ENCODE measurements at places on chromosomes 7 and 10.

DNA sequence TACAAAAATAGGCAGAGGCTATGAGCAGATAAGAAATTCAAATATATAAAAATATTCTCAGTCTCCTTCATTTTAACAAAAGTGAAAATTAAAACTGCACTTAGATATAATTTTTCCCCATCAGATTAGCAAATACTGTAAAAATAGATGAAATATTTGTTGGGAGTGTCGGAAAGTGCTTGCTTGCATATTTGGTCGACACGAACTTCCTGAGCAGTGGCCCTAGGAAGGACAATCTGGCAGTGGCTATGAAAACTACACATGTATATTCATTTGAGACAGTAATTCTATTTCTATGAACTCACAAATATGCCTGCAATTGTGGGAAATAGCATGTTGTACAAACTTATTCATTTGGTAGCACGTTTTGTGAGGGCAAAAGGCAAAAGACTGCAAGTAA lies 81.4 kb downstream of the GOLGA7B start:
- no peak for DNase-seq

DNA sequence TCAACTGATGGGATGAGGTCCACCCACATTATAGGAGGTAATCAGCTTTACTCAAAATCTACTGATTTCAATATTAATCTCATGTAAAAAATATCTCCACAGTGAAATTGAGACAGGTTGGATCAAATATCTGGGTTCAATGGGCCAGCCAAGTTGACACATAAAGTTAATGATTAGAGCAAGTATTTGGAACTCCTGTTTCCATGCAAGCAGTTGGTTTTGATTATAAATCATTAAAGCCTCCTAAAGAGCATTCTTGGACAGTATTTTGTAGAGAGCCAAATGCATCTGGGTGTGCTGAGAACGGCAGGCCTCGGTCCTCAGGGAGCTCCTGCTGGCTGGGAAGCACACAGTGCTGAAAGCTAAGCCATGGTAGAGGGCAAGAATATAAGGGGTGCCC lies 126.9 kb upstream of the BTBD16 start:
- no peak for DNase-seq

GRCh38 chr10:29723726-29724125 lies 89.0 kb upstream of the SVIL start:
- no peak for DNase-seq

GRCh38 chr10:106819490-106819889 lies 345.0 kb downstream of the SORCS1 start:
- DNase-seq: no peak

GRCh38 chr7:105352018-105352612 lies 36.6 kb downstream of the SRPK2 start:
- DNase-seq: no peak

DNA sequence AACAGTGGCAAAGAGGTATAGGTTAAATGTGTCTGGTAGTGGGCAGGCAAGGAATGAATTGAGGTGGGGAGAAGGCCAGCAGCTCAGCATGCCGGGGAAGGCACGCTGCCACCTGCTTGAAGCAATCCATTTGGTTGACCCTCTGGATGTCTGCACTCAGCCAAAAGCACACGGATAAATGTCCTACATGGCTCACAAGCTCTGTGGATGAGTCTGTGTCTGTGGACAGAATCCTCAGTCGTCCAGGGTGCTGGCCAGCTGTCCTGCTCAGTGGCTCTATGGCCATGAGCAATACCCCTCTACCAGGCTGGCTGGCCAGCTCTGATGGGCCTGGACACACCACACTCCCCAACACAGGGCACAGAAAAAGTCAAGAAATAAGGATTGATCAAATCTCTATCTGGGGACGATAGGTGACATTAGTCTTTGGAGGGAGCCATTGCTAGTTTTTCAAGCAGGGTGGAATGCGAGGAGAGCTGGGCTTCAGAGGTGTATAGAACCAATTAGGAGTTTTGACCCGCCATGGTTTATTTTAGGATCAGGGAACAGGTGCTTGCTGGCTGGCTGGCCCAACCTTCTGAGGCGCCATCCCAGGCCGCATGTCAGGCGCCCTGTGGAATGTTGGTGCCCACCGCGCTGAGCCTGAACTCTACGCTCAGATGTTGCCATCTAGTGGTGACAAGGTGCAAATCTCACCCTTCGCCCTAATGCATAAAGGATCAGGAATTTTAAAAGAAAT lies 493.4 kb downstream of the TNS3 start:
- peak; percentile 57 for DNase-seq

- peak; percentile 81 for DNase-seq
Observed at GRCh38 chr7:44796034-44796503, 412 bp upstream of the PPIA start.

DNA sequence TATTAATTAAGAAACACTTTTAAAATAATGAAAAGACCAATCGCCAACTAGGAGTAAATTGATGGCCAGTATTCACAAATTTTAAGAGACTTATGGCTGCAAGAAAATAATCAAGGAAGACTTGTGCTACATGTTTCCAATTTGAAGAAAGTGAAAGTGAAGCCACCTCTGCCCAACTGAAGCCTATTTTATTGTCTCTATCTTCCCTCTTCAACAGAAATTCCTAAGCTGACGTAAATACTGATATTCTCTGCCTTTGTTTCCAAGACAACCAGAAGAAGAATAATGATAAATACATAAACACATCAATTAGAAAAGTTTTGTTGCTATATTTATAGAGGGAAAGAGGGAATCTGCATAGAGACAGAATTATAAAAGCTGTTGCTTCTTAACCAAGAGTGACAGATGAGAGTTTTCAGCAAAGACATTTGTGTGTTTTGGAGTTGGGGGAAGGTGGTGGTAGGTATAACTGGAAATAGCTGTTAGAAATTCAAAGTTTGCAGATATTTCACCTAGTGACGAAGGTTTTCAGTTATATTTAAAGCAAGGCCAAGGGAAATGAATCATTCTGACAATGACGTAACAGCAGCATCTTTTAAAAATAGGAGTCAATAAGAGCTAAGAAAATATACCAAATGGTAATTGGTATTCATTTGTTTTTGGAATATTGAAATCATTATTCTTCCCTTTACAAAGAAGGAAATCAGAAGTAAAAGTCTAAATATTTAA lies 576.6 kb upstream of the SORCS1 start:
- DNase-seq: no peak

GRCh38 chr7:38413784-38414183 lies 140.3 kb upstream of the TARP start:
- no peak for DNase-seq

DNA sequence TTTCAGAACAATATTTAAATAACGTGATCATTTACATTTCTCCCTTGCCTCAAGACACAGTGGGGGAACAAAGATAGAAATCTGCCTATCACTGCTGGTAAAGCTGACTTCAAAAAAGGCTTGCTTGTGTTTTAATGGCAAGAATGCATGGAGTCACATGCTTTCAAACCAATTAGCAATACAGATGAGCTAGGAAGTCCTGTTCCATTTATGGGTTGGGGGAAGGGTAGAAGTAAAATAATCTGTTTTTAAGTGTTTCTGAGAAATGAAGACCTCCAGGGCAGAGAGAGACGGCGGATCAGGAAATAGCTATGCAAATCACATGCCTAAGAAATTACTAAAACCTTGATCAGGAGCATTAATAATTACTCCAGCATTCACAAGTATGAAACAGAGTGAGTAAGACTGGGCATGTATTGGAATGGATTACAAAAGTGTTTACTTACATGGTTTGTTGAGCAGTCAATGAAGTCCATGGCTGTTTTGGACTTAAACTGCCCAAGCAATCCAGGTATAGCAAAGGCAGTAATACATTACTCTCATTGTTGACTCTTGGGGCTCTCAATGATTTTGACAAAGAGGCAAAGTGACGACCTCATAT lies 142.0 kb downstream of the ARID5B start:
- no peak for DNase-seq

GRCh38 chr7:98027342-98028033 lies 37.5 kb upstream of the OCM2 start:
- no peak for DNase-seq

- no peak for DNase-seq
Observed at GRCh38 chr10:6535156-6535764, 44.8 kb downstream of the PRKCQ start.

DNA sequence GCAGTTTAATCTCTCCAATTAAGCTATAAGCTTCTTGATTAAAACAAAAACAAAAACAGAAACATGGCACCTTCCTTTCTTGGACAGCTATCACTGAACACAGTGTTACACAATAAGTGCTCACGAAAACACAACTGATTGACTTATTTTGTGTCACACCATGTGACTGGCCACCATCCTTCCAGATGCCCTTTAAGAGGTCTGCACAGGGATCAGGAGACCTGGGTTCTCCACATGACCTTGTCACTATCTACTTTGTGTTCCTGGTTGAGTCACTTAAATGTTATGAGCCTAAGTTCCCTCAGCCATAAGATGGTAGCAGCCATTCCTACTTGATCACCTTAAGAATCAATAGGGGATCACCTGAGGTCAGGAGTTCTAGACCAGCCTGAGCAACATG lies 120.1 kb downstream of the HIPK2 start:
- DNase-seq: no peak

DNA sequence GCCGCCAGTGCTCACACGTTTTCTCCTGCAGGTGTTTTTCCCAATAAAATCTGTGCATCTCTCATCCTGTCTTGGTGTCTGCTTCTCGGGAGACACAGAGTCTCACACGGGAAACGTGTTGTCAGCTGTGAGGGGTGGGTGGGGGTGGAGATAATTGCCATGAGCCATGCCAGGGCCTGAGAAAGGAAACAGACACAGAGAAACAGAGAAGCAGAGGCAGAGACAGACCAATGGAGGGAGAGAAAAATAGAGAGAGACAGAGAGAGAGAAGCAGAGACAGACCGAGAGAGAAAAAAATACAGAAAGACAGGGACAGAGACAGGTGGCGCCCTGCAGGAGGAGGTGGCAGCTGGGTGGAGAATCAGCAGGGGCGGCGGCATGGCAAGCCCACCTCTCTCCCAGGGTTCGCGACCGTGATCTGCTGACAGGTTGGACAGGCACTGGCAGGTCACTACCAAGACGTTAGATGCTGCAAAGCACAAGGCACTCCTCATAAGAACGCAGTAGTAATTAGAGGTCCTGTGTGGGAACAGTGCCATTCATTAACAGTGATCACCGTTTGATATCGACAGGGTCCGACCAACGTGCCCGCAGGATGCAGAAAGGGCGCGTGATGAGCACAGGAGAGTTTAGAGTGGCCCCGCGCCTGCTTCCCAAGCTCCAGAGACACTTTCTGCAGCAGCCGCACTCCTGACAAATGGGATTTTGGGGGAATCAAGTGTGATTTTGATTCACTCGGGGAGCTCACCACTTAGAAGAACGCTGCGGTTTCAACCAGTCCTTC lies 70.5 kb upstream of the INSIG1 start:
- DNase-seq: no peak

DNA sequence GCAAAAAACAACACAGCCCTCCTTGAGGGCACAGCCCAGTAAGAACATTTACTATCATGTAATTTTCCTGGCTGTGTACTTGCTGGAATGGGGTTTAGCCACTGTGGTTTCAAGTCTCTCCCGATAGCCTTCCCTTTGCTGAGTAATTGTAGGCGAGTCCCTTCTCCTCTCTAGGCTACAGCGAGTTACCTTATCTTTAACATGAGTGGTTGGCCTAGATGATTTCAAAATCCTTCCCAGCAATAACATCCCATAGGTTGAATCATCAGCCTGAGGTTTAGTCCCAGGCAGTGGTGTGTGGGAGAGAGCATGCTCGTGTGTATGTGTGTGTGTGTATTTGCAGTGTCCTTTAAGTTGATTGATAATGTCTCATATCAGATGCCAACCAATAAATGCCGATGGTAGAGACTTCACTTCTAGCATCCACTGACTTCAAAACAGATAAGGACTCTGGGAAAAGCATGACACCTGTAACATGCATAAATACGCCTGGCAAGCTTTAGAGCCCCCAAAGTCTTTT lies 142.9 kb upstream of the ZMIZ1 start:
- DNase-seq: no peak

DNA sequence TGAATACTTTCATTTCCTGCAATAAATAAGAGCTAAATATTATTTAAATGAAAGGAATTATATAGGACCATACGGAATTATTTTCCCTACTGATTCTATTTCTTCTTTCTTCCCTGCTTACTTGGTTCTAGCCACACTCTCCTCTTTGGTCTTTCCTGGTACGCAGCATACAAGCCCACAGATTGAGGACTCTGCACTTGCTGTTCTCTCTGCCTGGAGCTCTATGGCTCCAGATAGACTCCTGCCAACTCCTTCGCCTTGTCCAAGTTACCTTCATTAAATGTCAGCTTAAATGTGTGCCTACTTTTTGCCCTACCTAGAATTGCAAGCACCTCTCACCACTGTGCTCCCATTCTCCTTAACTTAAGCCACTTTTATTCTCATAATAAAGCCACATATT lies 203.4 kb downstream of the MDFIC start:
- no peak for DNase-seq

GRCh38 chr10:63596924-63597323 lies 75.7 kb downstream of the REEP3 start:
- DNase-seq: no peak

DNA sequence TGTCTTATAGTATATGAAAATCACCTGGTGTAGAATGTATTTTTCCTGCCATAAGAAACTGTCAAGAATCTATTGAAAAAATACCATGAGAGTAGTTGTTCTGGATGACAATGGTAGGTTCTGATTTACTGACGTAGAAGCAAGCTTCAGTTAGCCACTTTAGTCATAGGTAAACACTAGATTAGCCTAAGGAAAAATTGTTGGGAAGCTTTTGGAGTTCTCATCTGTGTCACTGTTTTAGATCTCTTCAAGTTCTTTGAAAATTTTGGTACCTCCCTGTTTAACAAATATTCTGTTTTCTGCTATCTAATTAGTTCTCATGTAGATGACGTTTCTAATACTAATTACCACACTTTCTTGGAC lies 131.8 kb downstream of the ADK start:
- DNase-seq: no peak

GRCh38 chr10:30384701-30385201 lies 35.7 kb upstream of the MTPAP start:
- peak; percentile 10 for DNase-seq

DNA sequence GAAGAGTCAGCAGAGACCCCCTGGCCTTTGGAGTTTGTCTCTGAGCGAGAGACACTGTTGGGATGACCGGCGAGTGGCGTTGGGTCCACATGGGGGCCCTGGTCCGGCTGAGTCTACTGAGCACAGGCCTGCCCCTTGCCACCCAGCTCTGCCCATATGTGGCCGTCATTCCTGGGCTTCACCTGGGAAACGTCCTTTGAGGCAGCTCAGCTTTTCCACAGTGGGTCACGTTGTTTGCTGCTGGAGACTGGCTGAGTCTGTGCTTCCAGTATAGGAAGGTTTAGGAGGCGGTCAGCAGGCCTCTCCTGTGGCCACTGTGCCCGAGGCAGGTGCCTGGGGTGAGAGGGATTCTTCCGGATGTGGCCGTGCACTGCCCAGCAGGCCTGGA lies 17.1 kb downstream of the ADAM8 start:
- DNase-seq: no peak

All from SK-N-DZ (cell line).